ENCODE measurements at places on chromosomes 12 and 14.

DNA sequence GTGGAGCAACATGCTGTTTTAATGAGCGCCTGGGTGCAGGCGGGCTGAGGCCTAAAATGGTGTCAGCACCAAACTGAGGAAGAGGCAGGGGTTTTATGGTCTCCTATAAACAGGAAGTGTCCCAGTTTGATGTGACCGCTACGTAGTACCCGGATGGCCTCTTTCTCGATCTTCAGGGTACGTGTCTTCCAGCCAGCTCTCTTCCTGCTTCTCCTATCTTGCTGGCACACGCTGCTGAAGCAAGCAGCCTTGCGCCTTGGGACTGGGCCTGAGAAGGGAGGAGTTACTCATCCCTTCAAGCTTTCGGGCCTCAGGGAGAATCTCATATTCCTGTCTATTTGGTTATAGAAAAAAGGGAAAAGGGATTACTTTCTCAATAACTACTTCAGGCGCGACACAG lies 28.2 kb upstream of the RNASE1 start:
- no peak for DNase-seq

DNA sequence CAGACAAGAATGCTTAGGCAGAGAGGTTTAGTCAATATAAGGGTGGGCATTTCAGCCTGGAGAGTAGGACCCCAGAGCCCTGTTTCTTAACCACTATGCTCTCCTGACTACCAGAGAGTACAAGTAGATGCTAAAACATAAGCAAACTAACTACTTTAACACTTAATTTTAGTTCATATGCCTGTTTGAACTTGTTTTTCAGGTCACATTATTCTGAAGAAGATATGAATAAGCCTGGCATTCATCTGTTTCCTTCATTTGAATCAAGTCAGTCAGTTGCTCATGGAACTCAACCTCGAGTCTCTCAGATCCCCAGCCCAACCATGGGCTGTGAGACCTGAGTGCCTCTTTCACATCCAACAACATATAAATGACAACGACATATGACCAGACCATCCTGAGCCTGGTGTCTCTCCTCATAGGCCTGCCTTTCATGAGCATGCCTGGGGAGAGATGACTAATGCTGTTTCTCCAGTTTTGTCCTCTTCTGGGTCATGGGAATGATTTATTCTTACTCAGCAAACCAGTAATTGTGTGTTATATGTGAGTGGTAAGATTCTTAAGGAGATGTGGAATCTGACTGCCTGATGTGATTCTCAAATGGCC lies 251.1 kb upstream of the BTG1 start:
- no peak for DNase-seq

- DNase-seq: no peak
Measured at GRCh38 chr12:4118601-4119156, 154.9 kb upstream of the CCND2 start.

DNA sequence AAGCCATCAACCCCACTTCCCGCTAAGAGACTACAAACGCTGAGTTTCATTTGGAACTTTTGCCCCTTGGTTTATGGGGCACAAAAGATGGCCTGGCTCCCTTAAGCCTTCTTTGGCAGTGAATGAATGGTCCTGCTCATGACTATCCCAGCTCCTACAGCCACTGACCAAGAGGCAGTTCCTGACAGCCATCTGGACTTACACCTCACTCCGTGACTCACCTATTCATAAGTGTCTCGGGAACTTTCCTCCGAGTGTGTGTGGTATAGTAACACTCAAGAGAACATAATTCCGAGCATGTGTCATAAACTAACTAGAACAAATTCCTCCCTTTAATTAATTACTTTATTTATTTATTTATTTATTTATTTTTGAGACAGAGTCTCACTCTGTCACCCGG lies 51.9 kb upstream of the NUDT4 start:
- DNase-seq: no peak

DNA sequence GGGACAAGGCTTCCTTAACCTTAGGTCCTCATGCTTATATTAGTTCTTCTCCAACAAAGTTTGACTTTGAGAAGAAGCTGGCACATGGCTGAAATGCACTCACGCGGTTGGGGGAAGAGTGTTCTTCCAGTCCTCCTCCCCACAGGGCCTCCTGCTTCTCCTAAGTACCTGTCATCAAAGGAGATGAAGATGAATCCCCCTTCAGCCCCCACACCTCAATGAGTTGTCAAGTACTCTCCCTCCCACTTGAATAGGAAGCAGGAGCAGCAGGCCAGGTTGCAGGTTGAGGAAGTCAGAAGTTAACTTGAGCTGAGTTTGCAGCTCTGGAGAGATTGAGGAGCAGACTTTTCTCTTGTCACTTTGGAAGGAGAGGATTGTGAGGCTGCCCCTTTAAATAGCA lies 2.9 kb upstream of the PDE1B start:
- DNase-seq: no peak

DNA sequence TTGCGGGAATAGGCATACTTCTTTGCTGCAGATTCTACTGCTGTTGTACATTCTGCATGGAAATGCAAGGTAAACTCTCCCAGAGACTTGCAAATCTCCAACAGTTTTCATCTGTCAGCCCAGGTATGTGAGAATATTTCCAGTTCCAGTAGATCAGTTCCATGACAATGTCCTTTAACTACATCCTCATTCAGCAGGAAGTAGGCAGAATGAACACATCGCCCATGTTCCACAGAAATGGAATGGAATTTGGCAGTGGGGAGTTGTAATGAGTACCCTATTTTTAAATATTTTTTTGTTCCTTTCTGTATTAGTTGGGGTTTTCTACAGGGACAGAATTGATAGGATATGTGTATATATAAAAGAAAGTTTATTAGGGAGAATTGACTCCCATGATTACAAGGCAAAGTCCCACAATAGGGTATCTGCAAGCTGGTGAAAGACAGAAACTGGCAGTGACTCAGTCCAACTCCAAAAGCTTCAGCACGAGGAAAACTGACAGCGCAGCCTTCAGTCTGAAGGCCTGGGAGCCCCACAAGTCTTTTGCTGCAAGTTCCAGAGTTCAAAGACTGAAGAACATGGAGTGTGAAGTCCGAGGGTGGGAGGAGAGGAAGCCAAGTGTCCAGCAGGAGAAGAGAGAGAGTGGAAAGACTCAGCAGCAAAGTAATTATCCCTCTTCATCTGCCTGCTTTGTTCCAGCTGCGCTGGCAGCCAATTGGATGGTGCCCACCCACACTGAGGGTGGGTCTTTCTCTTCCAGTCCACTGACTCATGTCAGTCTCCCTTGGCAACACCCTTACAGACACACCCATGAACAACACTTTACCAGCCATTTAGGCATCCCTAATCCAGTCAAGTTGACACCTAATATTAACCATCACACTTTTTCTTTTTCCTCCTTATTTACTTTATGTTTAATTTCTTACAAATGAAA lies 110.4 kb upstream of the SCAF11 start:
- no peak for DNase-seq

GRCh38 chr14:95667249-95667693 lies 19.0 kb upstream of the TCL1B start:
- no peak for DNase-seq

- no peak for DNase-seq
Measured at GRCh38 chr14:74407021-74407800, 18.8 kb downstream of the SYNDIG1L start.

GRCh38 chr14:103606963-103607668 lies 21.9 kb upstream of the KLC1 start:
- DNase-seq: no peak

DNA sequence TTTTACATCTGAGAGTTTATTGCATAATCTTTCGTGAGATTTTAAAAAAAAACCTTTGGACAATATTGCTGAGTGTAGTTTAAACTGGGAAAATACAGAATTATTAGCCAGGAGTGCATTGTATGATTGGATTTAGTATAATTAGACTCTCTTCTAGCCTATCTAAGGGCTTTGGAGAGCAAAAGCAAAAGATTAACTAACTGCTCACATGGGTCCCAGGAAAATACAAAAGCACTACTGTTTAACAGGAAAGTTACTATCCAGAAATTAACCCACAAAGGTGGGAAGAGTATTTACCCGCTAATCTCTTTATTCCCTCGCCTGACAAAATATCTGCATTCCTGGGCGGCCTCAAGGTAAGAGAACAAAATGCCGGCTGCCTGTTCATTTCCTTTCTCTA lies 309.5 kb downstream of the ATXN7L3B start:
- no peak for DNase-seq

- no peak for DNase-seq
Measured at GRCh38 chr14:43249591-43249990, 1257.5 kb downstream of the FSCB start.

DNA sequence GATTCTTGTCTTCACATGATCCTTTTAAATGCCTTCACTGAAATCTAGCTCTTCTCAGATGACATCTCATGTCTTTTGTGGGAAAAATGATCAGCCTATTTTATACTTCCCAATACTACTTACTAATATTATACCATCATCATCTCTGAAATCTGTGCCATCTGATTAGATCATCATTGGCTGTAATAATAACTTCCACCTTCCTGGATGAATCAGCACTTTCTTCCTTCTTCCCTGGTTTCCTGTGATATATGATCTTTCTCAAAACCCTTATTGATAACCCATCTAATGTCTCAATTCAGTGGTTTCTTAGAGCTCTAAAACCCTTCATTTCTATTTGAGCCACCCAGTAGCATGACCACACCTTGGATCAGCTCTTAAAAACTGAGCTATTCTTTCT lies 30.9 kb downstream of the GPR137C start:
- no peak for DNase-seq

DNA sequence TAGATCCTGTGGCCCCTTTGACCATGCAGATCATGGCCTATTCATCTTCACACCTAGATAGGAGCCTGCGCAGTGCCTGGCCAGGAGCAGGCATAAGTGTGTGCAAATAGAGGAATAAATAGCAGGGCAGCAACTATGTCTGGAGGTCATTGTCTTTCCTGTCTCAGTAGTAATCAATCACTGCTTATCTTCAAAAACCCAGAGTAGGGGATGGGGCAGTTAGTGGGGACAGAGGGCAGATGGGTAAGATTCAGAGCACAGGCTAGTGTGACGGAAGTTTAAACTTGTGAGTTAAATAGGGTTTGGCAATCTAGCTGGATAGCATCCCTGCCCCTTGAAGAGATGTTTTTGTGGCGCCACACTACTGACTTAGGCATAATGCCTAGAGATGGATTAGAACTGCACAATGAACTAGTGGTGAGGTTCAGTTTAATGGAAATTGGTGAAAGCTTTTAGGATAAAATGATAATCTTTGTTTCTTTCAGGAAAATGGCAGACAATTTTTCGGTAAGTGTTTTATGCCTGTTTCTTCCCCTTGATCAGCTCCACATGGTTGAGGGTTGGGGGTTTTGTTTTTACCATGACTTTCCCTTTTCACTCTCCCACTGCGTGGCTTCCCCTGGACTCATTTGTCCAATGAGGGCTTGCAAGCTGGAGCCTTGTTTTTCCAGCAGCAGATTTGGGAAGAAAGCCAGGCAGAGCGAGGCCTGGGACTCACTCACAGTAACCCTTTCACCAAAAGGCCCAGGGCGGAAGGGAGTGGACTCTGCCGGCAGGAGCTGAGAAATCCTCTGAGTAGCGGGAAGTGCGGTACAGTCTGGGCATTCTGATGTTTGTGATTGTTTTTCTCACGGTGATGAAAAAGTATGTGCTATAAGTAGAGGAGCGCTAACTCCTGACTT lies 8.1 kb downstream of the LGALS3 start:
- no peak for DNase-seq
